ENCODE measurements at places on chromosomes 6 and 20.
A peak's percentile ranks its signal among the peaks of the same experiment; 100 is the strongest.

- DNase-seq = peak; percentile 53
These were observed 52.7 kb downstream of the LGSN start for GRCh38 chr6:63267046-63267445.

- peak; percentile 67 for DNase-seq
These were observed 3.0 kb downstream of the THBD start for GRCh38 chr20:23046431-23046830.

DNA sequence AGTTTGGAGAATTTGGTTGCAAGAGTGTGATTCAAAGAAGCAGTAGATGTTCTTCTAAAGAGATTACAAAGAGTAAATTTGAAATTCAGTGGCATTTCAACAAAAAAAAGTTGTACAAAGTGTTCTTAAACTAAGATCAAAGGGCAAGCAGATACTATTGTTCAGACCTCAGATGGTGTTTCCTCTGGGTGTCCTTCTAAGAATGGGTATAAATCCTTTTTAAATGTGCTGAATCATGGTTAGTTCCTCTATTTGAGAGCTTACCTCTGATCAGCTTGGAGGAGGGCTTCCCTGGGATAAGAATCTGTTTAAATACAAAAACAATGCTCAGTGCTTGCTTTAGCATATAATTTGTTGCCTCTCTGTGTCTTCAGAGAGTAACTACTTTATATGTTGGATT, 6.3 kb downstream of the BMP6 start:
- DNase-seq = no peak

DNA sequence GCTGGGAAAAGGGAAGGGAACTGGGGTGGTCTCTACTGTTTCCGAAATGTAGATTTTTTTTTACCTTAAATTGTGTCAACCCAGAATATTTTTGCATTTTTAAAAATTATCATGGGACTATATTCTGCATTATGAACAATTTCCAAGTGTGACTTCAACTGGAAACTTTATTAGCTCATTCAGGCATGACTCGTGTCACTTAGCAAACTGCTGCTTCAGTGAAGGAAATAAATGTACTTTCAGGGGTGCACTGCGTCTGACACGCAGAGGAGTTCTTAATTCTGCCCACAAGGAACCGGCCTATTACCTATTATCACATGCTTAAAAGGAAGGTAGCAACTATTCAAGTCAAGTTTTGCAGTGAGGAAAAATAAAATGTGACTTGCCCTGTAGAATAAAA, 291.3 kb upstream of the PRDM1 start:
- DNase-seq = no peak

- DNase-seq = no peak
These were observed 113.6 kb downstream of the TNFRSF21 start for GRCh38 chr6:47196113-47196512.

DNA sequence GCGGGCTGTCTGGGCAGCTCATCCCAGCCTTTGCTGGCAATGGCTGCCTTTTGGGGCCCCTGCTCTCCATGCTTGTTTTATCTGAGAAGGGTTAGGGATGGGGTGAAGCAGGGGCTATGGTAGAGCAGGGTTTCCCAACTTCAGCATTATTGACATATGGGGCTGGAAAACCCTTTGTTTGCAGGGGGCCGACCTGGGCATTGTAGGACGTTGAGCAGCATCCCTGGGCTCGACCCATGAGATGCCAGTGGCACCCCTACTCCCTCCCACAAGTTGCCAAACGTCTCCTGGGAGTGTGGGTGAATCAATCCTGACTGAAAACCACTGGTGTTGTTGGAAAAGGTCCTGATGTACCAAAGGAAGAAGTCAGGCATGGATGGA, 56.9 kb downstream of the KCNK5 start:
- no peak for DNase-seq

DNA sequence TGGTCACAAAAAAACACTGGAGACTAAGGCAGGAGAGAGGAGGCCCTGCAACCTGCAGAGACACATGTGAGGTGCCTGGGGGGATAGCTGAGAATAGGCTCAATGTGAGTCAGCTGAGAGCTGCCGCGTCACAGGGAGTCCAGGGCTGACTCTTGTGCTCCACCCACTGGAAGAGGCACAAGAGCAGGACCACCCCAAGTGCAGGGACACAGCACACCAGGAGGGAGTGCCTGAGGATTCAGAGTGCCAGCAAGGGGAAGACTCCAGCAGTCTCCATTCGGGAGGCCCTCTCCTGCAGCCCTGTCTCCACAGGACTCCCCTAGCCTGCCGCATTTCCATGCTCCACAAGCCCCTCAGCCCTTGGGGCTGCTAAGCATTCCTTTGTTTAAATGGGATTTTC, 105.5 kb downstream of the HUS1B start:
- DNase-seq = peak; percentile 92

GRCh38 chr6:102907181-102907580, 1513.7 kb downstream of the GRIK2 start:
- peak; percentile 27 for DNase-seq

GRCh38 chr20:45946149-45946970, 11.9 kb downstream of the PCIF1 start:
- DNase-seq = no peak

DNA sequence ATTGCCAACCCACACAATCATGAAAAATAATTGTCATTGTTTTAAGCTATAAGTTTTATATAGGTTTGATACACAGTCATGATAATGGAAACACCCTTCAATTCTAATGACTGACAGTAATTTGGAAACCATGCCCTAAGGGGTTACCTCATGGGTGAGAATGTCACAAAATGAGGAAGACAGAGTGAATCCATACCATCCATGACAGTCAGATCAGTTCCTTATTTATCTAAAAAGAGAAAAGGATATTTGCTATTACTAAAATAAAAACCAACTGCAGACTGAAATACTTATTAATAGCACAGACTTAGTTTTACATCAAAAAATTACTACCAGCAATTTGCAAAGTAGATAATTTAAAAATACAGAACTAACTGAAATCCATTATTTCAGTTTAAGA, 437.8 kb downstream of the UTRN start:
- DNase-seq = no peak

DNA sequence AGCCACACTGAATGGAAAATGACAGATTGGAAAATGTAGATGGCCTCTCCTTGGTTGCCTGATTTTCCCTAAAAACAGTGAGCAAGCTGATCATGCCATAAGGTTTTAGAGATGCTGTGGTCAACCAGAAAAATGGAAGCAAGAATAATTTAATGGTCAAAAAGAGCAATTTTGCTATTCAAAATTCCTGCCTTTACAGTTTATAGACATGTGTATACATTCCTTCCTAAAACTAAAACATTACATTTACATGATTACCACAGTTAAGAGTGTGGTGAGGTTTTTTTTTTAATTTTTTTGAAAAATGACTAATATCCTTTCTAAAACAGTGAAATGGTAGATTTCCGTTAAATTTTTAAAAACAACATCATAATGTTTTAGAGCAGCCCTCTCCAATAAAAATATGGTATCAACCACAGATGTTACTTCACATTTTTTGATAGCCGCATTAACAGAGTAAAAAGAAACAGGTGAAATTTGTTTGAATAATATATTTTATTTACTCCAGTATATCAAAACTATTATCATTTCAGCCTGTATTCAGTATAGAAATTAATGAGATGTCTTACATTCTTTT, 407.0 kb upstream of the SOX4 start:
- no peak for DNase-seq

GRCh38 chr6:28922821-28923317, 916 bp downstream of the TRIM27 start:
- peak; percentile 59 for DNase-seq

- no peak for DNase-seq
These were observed 97.2 kb downstream of the TMEM242 start for GRCh38 chr6:157226026-157226625.

- no peak for DNase-seq
These were observed 42.9 kb downstream of the NOL4L start for GRCh38 chr20:32542259-32542615.

DNA sequence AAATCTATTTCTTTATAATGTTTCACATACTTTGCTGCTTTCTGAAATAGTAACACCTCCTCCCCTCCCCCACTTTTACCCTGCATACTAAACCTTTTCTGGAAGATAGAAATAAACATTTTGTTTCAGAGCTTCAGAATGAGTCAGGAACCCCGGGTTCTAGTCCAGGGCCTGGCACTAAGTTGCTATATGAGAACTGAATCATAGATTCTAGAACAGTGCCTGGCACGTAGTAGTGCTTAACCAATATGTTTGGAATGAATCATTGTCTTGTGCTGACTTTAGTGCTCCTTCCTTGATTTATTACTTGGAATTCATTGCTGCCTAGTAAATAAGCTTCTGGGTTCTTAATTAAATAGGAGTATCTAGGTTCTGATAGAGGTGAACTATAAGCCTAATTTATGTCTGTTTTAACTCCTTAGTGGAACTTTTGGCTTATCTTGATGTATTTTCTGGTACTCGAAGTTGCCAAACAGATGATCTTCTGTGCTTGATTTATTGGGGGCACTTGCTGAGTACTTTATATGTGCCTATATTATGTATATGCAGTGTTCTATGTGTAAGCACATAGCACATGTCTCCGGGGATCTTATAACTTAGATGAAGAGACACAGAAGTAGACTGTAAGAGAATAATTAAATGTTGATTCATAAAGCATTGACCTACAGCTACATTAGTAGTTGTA, 18.6 kb downstream of the TAB2 start:
- no peak for DNase-seq

DNA sequence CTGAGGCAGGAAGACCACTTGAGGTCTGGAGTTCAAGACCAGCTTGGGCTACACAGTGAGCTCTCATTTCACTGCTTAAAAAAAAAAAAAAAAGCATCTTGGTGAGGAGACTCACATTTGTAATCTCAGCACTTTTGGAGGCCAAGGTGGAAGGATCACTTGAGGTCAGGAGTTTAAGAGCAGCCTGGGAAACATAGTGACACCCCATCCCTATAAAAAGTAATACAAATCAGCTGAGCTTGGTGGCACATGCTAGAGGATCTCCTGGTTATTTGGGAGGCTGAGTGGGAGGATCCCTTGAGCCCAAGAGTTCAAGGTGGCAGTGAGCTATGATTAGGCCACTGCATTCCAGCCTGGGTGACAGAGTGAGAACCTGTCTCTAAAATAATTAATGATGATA, 29.4 kb upstream of the SYNCRIP start:
- DNase-seq = peak; percentile 27

GRCh38 chr20:658731-659291, 5.8 kb upstream of the SRXN1 start:
- DNase-seq = no peak

- no peak for DNase-seq
These were observed 204.2 kb downstream of the ANKRD60 start for GRCh38 chr20:58024241-58024721.

DNA sequence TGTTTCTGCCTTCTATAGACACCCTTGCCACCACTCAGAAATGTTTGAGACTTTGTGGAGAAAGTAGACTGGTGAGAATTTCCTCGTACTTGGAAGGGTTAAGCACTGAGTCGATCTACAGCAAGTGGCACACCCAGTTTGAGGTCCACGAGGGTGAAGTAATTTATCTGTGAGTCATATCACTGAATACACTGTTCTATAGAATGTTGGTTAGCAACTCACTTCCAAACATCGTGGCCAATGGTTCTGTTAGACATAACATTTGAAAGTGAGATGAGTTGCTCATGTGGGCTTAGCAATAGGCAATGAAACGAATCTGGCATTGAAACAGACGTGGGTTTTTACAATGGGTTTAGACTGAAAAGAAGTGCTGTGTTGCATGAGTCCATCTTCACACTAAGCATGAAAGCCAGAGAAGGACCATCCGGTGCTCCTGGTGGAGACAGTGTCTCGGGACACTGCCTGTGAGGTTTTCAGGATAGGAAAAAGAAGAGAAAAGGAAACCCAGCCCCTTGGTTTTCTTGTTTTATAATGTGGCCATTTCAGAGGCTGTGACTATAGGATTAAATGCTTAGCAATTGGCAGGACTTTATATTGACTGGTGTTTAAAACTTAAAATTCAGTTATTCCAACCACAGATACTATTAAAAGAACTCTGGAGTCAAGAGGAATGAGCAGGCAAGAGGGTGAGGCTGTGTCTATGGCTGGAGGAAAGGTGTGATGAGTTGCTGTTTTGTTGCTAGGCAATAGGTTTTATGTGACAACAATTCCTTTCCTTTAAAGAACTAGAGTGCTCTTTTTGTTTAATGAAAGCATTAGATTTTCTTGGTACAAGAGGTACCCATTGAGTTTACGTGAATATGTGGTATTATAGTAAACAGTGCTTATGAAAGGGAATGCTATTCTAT, 31.0 kb upstream of the EZR start:
- DNase-seq = peak; percentile 44
